NT2/D1 (cell line): ENCODE measurements at places on chromosomes 1 and 21.

DNA sequence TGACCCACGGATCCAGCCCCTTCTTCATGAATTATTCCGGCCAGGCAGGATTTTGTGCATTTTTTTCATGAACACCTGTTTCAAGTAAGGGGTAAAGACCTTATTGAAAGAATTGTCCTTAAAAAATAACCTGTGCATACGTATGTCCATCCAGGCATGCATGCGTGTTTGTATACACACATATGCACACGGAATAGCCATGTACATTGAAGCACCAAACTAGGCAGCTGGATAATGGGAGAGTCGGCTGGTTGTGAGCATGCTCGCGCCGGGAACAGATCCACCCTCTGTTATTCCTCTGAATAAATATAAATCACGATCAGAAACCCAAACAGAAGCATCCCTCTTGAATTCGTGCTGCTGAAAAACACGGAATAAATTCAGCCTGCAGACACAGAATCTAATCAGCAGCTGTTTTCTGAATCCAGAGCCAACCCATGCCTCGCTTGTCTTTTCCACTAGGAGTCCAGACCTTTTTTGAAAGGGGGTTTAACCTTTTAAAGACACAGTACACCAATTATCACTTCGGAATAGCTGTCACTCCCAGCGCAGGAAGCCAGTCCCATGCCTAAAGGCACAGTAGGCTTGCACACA, at the start of gene HIVEP3:
HIVEP3 (minus strand) TSS at position 473 of the 594 bp plus-strand sequence.
- DNase-seq = no peak

DNA sequence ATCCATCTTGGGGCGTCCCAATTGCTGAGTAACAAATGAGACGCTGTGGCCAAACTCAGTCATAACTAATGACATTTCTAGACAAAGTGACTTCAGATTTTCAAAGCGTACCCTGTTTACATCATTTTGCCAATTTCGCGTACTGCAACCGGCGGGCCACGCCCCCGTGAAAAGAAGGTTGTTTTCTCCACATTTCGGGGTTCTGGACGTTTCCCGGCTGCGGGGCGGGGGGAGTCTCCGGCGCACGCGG, 282 bp upstream of the SOD1 start:
- DNase-seq = no peak

DNA sequence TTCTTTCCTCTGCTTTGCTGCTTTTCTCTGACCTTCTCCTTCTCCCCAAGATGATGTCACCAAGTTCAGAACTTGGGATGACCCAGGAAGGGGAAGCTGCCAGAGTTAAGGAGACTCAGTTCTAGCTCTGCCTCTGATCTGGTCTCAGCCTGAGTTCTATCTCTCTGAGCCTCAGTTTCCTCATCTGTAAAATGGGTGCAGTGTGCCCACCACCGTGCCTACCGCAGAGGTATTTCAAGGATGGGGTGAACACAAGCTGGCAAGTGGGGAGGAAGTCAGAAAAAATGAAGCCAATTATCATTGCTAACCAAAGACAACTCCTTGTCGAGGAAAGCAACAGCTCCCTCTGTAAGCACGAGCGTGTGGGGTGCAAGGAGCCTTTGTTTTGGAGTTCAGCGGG, 249.7 kb downstream of the KAZN start:
- no peak for DNase-seq

- no peak for DNase-seq
Measured at GRCh38 chr1:10835421-10835820, 39.0 kb upstream of the CASZ1 start.

GRCh38 chr21:46248422-46248782, 19.8 kb upstream of the LSS start:
- no peak for DNase-seq

DNA sequence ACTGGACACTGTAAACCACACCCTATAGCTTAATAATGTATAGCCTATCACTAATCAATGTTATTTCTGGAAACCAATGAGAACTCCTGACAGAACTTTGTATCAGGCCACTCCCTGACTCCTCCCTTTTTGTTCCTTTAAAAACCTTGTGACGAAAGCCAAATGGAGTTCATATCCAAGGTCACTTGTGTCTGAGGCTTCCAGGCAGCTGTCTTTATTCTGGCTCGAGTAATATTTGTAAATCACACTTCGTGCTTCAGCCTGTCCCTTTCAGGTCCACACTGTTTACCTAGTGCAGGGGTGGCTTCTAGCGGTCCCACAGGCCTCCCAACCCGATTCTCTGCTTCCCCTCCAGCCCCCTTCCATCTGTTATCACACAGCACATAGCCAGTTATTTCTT, 16.2 kb upstream of the CAPN9 start:
- no peak for DNase-seq

DNA sequence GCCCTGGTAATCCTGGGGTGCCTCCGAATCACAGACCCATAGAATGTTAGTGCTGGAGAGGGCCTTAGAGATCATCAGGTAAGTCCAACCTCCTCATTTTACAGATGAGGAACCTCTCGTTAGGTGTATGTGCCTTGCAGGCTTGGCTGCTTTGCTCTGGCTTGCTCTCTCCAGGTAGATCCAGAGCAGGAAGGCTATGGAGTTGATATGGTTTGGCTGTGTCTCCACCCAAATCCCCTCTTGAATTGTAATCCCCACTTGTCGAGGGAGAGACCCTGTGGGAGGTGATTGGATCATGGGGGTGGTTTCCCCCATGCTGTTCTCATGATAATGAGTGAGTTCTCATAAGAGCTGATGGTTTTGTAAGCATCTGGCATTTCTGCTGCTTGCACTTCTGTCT, 186.0 kb upstream of the PLXNA2 start:
- DNase-seq = no peak

DNA sequence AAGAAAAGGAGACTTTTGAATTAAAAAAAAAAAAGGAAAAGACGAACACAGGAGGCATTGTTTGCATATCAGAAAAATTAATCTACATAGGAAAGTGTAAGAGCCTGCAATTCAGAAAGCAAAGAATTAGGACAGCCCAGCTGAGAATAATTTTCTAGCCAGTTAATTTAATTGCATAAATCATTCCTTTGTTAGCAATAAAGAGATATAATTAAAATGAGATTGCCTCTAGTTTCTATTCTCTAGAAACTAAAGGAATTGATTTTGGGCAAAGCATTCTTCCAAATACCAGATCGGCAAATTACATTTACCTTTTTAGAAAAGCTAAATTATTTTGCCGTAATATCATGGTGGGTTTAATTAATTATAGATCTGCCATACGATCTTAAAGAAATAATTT, 46.0 kb downstream of the NUF2 start:
- no peak for DNase-seq

DNA sequence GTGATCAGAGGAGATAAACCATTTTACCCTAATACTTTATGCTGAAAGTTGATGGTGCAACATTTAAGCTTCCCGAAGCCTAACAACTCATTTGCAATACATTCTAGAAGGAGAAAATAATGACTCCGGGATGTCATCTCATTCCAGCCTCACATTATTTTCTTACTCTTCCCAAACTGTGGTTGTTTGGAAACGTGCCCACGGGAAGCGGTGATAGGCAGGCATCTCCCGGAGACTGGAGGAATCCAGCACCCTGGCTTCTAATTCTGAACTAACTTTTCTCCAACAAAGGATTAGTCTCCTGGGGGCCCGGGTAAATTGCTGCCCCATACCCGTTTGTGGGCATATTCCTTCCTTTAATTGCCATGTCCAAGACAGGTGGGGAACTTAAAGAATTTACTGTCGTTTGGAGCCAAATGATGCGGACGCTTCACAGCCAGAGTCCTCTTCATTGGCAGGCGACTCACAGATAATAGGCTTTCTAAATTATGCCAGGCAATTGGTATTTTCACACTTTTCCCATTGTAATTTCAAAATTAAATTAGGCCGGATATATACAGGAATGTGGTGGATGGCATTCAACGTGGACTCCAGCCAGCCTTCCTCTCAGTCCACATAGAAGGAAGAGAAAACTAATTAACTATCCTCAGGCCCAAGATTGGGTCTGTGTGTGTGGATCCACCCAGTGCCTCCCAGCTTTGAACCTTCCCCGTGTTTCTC, 278.1 kb downstream of the AJAP1 start:
- DNase-seq = no peak

DNA sequence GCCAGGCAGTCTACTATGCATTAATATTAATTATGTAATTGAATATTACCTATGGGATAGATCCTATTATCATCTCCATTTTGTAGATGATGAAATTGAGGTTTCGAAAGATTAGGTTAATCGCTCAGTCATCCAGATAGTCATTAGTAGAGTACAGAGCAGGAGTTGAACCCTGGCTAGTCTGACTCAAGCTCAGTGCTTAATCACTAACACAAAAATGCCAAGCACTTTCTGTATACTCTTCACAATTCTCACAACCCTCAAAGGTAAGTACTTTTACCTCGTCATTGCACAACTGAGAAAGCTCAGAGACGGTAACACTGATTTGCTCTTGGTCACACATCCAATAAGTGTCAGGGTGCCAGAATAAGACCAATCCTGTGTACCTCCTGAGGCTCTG, 280.2 kb upstream of the PLXNA2 start:
- no peak for DNase-seq

DNA sequence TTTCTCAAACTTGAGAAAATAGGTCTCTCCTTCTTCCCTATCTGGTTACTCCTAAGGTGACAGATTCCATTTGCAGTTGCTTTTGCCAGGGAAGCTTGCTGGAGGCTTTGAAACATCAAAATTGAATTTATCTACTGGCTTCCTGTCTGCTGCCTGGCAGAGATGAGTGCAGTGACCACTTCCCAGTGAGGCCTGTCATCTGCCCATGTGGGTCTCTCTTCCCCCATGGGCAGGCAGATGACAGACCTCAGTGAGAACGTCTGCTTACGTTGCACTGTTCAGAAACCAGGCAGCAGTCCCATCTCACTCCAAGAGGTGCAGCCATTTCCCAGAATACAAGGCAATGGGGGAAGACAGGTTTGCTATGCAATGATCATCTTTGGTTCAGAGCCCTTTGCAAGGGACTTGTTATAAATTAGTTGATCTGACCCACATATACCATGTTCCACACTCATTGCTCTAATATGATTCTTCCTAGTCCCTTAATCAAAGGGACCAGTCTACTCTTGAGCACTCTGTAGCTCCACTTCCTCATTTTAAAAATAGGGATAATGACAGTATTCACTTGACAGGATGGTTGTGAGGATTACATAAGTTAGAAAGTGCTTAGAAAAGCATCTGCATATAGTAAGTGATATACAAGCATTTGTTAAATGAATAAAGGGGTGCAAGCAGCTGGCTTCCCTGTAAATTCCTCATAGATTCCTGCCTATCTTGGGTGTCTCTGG, 10.6 kb downstream of the PGBD5 start:
- no peak for DNase-seq

DNA sequence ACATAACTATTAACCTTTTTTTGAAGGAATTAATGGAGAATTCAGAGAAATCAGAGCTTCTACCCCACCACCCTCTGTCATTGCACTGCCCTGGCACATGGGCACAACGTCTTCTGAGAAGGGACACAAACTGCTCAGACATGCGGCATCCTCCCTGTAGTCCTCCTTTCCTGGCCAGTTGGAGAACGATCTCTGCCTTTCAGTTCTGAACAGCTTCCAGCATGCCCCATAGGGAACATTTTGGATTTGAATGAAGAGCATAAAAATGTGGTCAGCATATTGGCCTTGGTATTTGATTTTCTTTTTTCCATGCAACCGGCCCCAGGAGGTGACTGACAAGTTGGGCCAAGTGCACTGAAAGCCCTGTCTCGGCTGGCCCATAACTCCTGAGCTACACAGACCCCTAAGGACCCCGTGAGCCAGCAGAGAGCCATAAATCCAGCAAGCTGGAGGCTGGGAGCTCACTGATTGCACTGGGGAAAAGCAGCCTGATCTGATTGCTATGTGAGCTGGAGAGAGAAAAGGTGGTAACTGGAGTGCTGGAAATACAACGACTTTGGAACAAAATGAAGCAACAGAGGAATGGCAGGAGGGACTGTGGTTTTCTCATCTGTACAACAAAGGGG, 10.9 kb upstream of the BLACAT1 start:
- no peak for DNase-seq

- DNase-seq = no peak
Measured at GRCh38 chr1:227317011-227317451, 1.3 kb downstream of the CDC42BPA start.

GRCh38 chr1:200774735-200775444, 36.2 kb downstream of the CAMSAP2 start:
- no peak for DNase-seq

DNA sequence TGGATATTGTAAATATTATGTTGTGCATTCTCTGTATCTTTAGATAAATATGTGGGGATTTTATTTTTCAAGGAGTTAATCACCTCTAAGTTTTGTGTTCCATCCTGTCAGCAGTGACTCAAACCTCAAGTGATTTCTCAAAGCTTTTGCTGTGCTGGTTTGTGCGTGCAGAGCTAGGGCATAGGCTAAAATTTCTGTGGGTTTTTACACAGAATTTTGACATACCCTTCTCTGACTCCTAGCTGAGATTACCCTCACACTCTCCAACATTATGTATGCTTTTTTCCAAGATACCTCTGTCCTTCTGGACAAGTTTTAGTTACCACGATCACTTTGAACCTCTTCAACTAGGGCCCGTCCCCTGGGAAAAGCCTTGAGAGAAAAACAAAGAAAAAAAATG, 384.9 kb downstream of the NCAM2 start:
- no peak for DNase-seq

DNA sequence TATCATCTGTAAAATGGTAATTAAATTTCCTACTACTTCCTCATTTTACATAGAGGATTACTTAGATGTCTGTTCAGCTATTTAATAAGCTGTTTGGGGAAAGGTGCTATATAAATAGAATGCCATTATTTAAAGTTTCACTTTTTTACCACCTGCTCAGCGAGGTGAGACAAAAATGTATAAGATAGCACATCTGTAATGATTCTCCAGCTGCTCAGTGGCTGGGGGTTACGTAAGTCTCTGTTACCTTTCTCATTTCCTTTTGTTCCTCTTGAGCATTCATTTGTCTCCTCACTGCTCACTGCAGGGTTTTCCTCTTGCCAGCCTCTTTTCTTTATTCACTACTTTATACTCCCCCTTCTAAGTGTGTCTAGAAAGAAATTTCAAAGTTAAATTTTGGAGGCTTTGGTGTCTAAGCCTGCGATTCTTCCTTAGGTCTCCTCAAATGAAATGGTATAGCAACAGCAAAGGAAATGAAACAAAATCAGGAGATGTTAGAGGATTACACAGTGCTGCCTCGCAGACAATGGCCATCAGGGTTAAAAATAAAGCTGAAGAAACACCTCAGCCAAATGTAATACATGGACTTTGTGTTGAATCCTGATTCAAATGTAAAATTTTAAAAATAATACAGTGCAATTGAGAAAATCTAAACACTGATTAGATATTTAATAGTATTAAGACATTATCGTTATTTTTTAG, 6.8 kb downstream of the RGS8 start:
- no peak for DNase-seq

DNA sequence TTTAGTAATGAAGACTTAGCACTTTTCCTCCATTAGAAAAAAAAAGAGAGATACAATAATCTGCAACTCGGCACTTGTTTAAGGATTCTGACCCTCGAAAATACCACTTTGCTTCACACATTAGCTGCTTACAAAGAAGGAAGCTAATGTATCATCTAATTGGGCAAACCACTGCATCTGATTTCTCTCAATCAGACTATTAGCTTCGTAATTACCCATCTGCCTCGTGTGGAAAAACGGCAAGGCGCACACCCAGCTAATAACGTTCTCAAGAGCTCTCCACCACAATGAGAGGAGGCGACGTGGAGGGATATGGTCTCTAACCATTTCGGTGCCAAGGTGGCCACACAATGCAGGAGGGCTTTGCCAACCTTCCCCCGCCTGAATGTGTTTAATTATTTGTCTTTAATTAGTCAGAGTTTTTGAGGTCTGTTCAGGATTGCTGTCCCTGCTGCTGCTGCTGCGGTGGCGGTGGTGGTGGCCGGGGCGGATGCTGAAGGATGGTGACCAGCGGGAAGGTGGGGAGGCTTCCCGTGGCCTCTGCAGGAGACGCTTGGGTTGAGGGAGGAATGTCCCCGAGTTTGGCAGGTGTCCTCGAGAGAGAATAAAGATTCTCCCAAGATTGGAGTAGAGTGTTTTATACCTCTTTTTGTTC, 374.5 kb downstream of the RPS6KC1 start:
- no peak for DNase-seq
